ENCODE measurements at places on chromosomes 2 and 18.

- no peak overlapping the region for H3K4me3 ChIP-seq
- no peaks in the 10 kb centered on the region for H3K27me3 ChIP-seq
- no peaks in the 10 kb centered on the region for H3K4me1 ChIP-seq
- H3K36me3 ChIP-seq: no peaks in the 10 kb centered on the region
- H3K27ac ChIP-seq: no peak overlapping the region
- no peak for DNase-seq
Measured at GRCh38 chr2:2148776-2149175, 182.3 kb downstream of the MYT1L start.

DNA sequence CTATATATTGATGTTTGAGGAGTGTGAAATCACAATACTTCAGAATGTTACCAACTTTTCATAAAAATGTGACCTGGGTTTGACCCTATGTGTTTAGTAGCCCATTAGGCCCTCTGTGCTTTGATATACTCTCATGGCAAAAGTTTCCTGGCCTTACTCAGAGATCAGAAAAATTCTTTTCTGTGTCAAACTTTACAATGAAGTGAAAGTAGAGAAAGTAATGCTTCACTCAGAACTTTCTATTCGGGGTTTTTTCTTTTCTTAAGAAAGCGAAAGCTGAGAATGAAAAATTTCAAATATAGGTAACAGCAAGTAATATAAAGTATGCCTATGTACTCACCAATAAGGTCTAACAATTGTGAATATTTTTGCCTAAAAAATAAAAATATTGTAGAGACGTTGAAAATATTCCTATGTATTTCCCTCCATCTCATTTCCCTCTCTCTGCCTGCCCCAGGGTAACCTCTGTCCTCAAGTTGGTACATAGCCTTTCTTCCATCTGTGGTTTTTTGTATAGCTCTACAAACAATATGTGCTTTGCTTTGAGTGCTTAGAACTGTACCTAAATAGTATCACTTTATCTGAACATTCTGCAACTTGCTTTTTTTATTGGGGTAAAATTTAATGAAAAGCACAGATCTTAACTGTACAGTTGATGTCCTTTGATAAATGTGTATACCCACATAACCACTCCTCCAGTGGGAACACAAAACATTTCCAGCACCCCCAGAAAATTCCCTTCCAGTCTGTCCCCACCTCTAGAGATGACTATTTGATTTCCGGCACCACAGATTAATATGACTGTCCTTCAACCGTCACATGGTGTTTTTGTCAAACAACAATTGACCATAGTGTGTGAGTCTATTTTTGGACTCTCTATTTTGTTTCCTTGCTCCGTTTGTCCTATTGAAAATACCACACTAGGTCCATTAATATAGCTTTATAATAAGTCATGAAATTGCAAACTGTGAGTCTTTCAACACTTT is 10.3 kb upstream of the ACKR3 start:
- H3K27me3 ChIP-seq: no peaks in the 10 kb centered on the region
- DNase-seq: no peak
- H3K4me1 ChIP-seq: no peaks in the 10 kb centered on the region
- no peak overlapping the region for H3K4me3 ChIP-seq
- H3K36me3 ChIP-seq: no peaks in the 10 kb centered on the region

- DNase-seq: no peak
- H3K36me3 ChIP-seq: no peaks in the 10 kb centered on the region
- H3K4me1 ChIP-seq: no peaks in the 10 kb centered on the region
- H3K27ac ChIP-seq: no peak overlapping the region
- no peaks in the 10 kb centered on the region for H3K27me3 ChIP-seq
Measured at GRCh38 chr18:2354292-2354691, 217.0 kb downstream of the METTL4 start.

DNA sequence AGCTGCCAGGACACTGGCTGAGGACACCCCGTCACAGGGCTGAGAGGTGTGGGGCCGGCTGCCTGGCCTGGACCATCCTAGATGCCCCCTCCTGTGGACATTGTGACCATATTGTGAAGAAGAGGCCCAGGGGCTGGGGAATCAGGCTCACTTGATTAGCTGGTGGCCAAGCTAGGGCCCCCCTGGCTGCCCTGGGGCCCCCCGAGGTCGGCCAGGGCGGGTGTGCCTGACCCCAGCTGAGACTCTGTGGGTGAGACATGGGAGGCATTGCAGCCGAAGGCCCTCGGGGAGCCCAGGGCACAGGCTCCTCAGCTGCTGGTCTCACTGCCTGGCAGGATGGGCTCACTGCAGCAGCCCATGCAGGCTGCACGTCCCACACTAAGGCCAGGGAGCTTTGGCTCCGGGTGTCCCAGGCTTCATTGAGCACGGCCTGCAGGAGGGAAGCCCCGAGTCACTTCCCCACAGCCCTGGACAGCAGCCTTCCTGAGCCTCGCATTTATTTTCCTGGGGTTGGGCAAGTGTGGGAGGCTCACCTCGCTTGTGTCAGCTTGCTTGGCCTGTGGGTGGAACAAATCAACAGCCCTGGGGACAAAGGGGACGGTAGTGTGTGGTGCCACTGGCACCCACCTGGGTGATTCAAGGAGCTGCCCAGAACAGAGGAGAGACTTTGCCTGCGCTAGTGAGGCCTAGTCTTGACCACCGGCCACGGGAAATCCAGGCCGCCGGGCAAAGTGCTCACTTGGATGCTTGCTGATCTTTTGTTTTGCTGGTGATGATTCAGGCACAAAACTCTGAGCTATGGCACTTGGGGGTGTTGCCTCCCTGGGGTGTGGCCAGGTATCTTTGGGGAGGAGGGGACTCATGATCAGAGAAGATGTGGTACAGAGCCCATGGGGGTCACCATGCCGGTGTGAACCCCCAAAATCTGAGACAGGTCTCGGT is 1.3 kb downstream of the GAL3ST2 start:
- no peaks in the 10 kb centered on the region for H3K36me3 ChIP-seq
- no peak overlapping the region for H3K27ac ChIP-seq
- DNase-seq: no peak
- no peak overlapping the region for H3K4me3 ChIP-seq
- H3K4me1 ChIP-seq: no peaks in the 10 kb centered on the region

- no peaks in the 10 kb centered on the region for H3K36me3 ChIP-seq
- peak; percentile 63 for DNase-seq
- no peaks in the 10 kb centered on the region for H3K27me3 ChIP-seq
- H3K4me1 ChIP-seq: peaks cover 16% of the 10 kb centered on the region
Measured at GRCh38 chr2:190469771-190470170, 61.6 kb downstream of the MFSD6 start.

- no peaks in the 10 kb centered on the region for H3K36me3 ChIP-seq
- no peaks in the 10 kb centered on the region for H3K4me1 ChIP-seq
- no peak for DNase-seq
- H3K4me3 ChIP-seq: no peak overlapping the region
- H3K27ac ChIP-seq: no peak overlapping the region
- H3K27me3 ChIP-seq: no peaks in the 10 kb centered on the region
Measured at GRCh38 chr2:105689484-105689883, 55.2 kb upstream of the NCK2 start.

GRCh38 chr2:85064927-85065577 is 68.1 kb upstream of the TCF7L1 start:
- no peak overlapping the region for H3K27ac ChIP-seq
- no peak overlapping the region for H3K4me3 ChIP-seq
- no peaks in the 10 kb centered on the region for H3K36me3 ChIP-seq
- no peaks in the 10 kb centered on the region for H3K4me1 ChIP-seq
- DNase-seq: no peak

GRCh38 chr2:130354139-130354428 is 1.8 kb upstream of the PTPN18 start:
- no peak overlapping the region for H3K4me3 ChIP-seq
- H3K4me1 ChIP-seq: no peaks in the 10 kb centered on the region
- H3K27me3 ChIP-seq: no peaks in the 10 kb centered on the region

DNA sequence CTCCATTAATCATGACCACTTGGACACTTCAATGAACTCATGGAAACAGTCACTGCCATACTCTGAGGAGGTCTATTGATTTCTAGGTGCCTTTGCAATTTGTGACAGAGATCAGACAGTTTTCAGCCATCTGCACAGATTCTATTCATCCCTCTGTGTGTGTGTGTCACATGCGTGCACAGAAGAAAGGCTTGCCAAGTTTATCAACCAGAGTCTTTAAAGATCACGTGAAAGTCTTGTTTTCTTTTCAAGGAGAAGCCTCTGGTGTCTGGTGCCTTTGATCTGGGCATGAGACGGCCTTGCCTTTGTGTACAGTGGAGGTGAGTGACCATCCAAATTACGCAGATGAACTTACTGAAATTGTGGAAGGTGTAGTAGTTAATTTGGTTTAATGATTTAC is 164.2 kb downstream of the VAPA start:
- H3K27ac ChIP-seq: no peak overlapping the region
- no peaks in the 10 kb centered on the region for H3K36me3 ChIP-seq
- H3K27me3 ChIP-seq: no peaks in the 10 kb centered on the region
- H3K4me3 ChIP-seq: no peak overlapping the region
- no peaks in the 10 kb centered on the region for H3K4me1 ChIP-seq
- no peak for DNase-seq

DNA sequence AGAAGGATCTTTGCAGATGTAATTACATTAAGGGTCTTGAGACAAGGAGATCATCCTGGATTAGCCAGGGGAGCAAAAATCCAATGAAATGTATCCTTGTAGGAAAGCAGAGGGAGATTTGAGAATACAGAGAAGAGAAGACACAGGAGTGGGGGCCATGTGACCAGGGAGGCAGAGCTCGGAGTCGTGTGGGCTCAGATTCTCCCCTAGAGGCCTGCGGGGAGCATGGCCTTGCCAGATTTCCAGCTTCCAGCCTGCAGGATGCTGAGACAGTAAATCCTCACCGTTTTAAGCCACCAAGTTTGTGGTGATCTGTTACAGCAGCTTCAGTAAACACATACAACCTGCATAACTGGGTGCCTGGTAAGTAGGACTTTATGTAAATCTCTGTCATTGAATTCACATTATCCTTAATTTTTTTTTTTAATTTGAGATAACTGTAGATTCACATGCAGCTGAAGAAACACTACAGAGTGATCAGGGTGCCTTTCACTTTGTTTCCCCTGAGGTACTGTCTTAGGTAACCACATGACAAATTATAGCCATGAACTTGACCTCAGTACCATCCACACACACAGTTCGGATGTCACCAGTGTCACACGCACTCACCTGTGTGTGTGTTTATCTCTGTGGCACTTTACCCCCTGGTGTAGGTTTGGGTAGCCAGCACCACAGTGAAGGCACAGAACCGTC is 138.4 kb upstream of the HDAC4 start:
- H3K4me3 ChIP-seq: no peak overlapping the region
- H3K4me1 ChIP-seq: no peaks in the 10 kb centered on the region
- no peak overlapping the region for H3K27ac ChIP-seq
- DNase-seq: no peak
- no peaks in the 10 kb centered on the region for H3K36me3 ChIP-seq

GRCh38 chr18:79393635-79394533 is 1.8 kb upstream of the NFATC1 start:
- peak overlapping the region; percentile 24 for H3K4me3 ChIP-seq
- peaks cover 5% of the 10 kb centered on the region for H3K4me1 ChIP-seq
- peak overlapping the region; percentile 91 for H3K27ac ChIP-seq
- peak; percentile 97 for DNase-seq
- no peaks in the 10 kb centered on the region for H3K36me3 ChIP-seq

- no peaks in the 10 kb centered on the region for H3K27me3 ChIP-seq
- H3K27ac ChIP-seq: no peak overlapping the region
- no peak overlapping the region for H3K4me3 ChIP-seq
- no peaks in the 10 kb centered on the region for H3K4me1 ChIP-seq
- no peak for DNase-seq
Measured at GRCh38 chr2:170030040-170030439, 147.9 kb upstream of the MYO3B start.

GRCh38 chr2:159846564-159846963 is 48.6 kb upstream of the CD302 start:
- H3K27ac ChIP-seq: no peak overlapping the region
- H3K4me3 ChIP-seq: no peak overlapping the region
- no peaks in the 10 kb centered on the region for H3K27me3 ChIP-seq
- H3K36me3 ChIP-seq: no peaks in the 10 kb centered on the region

- H3K27ac ChIP-seq: no peak overlapping the region
- H3K36me3 ChIP-seq: no peaks in the 10 kb centered on the region
- no peaks in the 10 kb centered on the region for H3K4me1 ChIP-seq
- no peak for DNase-seq
- no peak overlapping the region for H3K4me3 ChIP-seq
Measured at GRCh38 chr18:59842947-59843346, 56.8 kb upstream of the PMAIP1 start.

- DNase-seq: no peak
- no peaks in the 10 kb centered on the region for H3K27me3 ChIP-seq
- no peak overlapping the region for H3K27ac ChIP-seq
- no peaks in the 10 kb centered on the region for H3K36me3 ChIP-seq
- no peaks in the 10 kb centered on the region for H3K4me1 ChIP-seq
Measured at GRCh38 chr2:63424329-63425078, 163.8 kb downstream of the WDPCP start.

DNA sequence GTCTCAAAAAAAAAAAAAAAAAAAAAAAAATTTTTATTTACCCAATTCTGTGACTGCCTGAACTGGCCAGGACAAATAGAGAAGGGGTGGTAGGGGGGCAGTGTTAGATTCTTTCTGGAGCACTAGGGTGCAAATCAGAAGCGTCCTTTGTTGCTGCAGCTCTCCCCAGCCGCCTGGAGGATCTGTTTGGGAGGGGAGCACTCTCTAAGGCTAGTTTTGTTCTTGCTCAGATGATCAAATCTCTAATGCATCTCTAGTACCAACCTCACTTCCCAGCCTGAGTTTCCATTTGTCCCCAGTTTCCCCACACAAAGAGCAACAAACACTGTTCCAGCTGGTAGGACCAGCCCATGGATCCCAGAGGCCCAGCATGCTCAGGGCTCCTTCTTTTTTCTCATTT is 83.0 kb downstream of the GBX2 start:
- no peaks in the 10 kb centered on the region for H3K27me3 ChIP-seq
- H3K4me3 ChIP-seq: no peak overlapping the region
- no peaks in the 10 kb centered on the region for H3K4me1 ChIP-seq
- H3K27ac ChIP-seq: no peak overlapping the region

DNA sequence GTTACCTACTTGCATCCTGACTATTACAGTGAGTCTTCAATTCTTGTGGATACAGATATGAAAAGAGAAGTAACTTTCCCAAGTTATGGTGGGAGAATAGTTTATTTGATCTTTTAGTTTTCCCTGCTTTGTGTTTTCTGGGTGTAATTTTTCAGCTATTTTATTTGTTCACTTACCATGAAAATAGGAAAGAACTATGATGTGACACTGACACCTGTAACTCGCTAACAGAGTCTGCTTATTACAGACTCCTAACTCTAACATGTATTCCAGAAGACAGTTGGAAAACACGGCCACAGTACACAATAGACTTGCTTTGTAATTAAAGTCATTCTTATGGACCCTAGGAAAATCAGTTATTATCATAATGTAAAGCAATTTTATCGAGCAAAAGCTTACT is 323.2 kb downstream of the LRRTM1 start:
- H3K36me3 ChIP-seq: no peaks in the 10 kb centered on the region
- H3K27ac ChIP-seq: no peak overlapping the region
- no peaks in the 10 kb centered on the region for H3K4me1 ChIP-seq
- H3K4me3 ChIP-seq: no peak overlapping the region
- DNase-seq: no peak
- no peaks in the 10 kb centered on the region for H3K27me3 ChIP-seq

Data from uterus (tissue), 4 donors.